Caudate nucleus (tissue), 63 donors: ENCODE measurements at places on chromosomes 5 and 9.

- DNase-seq = no peak
Observed at GRCh38 chr5:83576341-83576740, 104.8 kb downstream of the VCAN start.

DNA sequence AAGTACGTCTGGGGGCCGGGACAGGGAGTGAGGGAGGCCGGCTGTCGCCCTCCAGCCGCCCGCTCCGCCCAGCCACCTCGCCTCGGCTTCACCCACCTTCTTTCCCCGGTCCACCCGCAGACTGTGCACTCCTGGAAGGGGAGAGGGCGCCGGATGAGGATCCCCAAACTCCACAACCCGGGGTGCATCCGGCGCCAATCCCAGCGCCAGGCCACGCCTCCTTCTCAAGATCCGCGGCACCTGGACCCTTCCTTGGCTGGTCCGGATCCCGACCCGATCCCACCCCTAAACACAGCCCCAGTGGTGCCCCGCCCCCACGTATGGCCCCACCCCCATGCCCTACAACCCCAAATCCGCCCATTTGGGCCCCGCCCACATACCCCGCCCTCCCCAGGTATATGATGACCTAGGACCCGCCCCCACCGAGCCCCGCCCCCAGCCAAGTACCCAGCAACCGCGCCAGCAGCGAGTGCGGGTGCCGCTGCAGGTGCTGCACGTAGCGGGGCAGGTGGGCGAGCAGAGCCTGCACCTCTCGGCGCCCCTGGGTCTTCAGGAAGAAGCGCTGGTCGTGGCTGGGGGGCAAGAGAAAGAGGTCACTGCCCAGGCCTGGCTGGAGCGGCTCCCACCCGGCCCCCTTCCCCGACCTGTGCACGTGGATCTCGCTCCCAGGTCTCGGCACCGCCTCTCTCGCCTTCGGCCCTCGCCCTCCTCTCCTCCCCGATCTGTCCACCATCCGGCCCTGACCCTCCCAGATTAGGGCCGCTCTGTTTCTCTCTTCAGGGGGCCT lies 3.2 kb downstream of the PIP5KL1 start:
- DNase-seq = no peak

GRCh38 chr9:27626244-27627187 lies 53.2 kb upstream of the C9orf72 start:
- DNase-seq = no peak

- DNase-seq = no peak
Observed at GRCh38 chr5:133366438-133366837, 245.9 kb downstream of the FSTL4 start.

GRCh38 chr5:16897284-16897704 lies 38.8 kb downstream of the MYO10 start:
- DNase-seq = no peak

GRCh38 chr5:132011622-132012343 lies at the start of gene ACSL6:
ACSL6 (minus strand) TSS chr5:132011658; CDS start chr5:132011553, 105 bp downstream.
- DNase-seq = no peak

DNA sequence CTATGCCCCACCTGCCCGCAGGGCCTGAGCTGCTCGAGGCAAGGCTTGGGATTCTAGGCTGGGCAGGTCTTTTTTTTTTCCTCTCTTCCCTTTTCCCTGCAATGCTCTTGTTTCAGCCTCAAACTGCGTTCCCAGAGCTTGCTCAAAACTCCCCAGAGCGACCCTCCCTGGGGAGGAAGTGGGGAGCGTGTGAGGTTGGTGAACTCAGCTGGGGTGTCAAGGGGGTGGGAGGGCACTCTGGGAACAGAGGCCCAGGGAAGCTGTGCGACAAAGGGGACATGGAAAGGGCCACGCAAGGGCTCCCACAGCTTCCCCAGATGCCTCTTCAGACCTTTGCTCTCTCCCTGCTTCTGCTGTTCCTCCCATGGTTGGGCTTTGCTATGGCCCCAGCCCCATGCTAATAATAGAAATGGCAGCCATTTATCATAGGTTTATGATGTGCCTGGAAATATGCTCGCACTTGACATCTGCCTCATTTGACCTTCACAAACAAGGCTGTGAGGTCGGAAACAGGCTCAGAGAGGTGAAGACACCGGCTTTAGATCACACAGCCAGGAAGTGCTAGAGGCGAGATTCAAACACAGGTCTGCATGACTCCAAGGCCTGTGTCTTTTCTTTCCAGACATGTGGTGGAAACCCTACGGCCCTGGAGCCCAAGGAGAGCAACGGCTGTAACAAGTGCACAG lies 40.9 kb upstream of the IL17B start:
- no peak for DNase-seq

- DNase-seq = no peak
Observed at GRCh38 chr9:33924978-33925797, 108.2 kb downstream of the UBE2R2 start.

GRCh38 chr9:131675437-131676022 lies 64.3 kb downstream of the RAPGEF1 start:
- no peak for DNase-seq
